ENCODE measurements at places on chromosomes 6 and 20.

DNA sequence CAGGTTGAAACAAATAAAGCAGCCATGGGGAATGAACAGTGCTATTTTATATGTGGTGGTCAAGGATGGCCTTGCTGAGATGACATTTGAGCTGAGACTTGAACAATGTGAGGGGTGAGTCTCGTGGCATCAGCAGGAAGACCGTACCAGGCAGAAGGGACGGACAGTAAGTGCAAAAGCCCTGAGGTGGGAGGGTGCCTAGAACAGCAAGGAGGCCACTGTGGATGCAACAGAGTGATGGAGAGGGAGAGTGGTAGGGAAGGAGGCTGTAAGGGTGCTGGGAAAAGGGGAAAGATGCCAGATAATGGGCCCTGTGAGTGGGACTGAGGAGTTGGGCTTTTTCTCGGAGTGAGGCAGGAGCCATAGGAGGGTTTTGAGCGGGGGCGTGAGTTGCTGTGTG lies 11.5 kb downstream of the KCNB1 start:
- DNase-seq: no peak

- no peak for DNase-seq
Measured at GRCh38 chr6:2264932-2265331, 19.5 kb upstream of the GMDS start.

DNA sequence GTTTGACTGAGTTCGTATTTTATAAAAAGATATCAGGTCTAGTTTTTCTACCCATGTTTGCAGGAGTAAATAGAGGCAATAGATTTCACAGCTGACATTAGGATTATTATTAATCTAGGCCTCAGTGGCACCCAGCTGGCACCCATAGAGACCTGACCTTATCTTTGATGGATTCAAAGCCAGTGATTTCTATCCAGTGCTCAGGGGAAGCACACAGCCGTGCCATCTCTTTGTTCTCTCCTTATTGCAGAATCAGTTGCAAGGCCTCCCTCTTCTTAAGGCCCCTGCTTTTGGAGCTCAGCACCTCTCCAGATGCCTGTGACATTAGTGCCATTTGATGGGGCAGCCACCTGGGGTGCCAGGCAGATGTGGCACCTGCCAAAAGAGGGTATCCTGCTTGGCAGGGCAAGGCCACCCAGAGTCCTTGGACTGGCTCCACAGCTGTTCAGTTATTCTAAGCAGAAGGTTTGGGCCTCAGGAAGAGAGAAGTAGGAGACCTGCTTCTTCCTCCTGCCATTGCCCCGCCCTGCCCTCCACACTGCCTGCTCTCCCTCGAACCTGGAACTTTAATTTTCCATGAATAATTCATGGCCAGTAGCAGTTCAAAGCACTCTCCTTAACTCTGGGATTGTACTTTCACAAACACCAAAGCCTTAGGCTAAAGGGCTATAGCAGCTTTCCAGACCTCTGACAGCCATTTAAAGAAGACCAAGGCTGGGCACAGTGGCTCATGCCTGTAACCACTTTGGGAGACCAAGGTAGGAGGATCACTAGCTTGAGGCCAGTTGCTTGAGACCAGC lies 206.3 kb downstream of the ZDHHC14 start:
- DNase-seq: no peak

DNA sequence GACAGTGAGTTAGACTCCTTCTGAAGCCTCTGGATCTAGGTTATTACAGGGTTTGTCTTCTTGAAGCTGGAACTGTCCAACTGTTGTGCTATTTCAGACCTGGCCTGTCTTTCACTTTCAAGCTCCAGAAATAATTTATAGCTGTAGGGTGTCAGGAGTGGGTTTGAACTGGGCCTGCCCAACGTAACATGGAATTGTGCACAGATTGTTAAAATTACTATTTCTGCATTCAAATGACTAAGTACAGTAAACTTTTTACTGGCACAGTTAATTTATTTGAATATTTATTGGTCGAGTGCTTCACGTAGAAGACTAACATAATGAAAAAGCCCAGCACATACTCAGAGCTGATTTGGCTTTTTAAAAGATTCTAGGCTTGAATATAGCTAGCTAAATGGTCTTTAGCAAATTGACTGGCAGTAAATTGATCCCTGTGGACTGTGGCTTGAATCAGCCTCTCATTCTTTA lies 74.3 kb downstream of the ARID1B start:
- no peak for DNase-seq

DNA sequence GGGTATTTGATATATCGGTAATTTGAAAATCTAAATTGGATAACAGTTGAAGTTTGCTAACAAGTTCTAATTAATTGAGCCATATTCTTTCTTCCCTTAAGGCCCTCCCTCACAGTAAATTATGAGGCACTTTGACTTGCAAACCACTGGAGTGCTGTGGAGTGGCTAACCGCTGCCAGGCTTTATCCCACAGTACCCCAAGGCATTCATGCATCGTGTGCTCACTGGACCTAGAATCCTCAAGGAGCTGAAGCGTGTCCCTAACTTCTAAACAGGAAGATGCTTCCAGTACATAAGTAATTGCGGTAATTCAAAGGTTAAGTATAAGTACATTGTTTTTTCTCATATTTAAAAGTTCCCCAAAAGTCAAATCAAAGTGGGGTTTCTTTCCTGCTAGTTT lies 499.9 kb downstream of the TFAP2A start:
- DNase-seq: no peak

DNA sequence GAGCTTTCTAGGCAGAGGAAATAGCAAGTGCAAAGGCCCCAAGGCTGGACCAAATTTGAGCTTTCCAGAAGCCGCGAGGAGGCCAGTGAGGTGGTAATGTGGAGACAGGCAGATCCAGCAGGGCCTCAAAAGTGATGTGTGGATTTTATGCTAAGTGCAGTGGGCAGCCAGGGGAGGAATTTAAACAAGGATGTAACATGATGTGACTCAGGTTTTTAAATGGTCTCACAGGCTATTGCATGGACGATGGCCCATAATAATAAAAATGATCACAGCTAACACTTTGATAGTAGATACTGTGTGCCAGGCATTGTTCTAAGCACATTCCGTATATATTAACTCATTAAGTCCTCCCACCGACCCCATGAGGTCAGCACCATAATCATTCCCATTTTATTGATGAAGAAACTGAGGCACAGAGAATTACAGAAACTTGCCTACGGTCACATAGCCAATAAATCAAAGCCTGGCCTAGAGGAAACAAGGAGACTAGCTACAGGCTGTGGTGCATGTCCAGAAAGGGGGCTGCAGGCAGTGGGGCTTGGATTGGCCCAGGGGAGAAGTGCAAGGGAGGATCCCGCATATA lies 18.0 kb upstream of the PREX1 start:
- no peak for DNase-seq

- DNase-seq: no peak
Measured at GRCh38 chr6:154301839-154302752, 54.5 kb downstream of the IPCEF1 start.

GRCh38 chr6:117270055-117270842 lies 4.9 kb downstream of the VGLL2 start:
- no peak for DNase-seq

DNA sequence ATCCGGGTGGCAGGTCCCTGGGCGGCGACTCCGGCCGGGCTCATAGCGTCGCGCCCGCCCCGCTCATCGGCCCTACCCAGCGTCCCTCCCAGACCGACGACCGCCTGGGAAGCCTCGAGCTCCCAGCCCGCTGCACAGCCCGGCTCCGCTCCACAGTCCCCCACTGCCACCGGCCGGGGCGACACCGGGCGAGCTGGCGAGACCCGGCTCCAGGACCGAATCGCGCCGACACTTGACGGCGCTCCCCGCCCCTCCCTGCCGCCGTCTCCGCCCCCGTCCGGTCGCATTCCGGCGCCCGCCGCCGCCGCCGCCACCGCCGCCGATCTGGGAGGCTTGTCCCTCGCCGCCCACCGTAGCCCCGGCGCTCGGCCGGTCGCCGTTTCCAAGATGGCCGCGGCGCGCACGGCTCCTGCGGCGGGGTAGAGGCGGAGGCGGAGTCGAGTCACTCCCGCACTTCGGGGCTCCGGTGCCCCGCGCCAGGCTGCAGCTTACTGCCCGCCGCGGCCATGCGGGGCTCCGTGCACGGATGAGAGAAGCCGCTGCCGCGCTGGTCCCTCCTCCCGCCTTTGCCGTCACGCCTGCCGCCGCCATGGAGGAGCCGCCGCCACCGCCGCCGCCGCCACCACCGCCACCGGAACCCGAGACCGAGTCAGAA lies at the start of gene MAP3K4:
Gene MAP3K4, plus strand, starts transcription at position 364 of the 655 bp plus-strand sequence. Its CDS starts 163 bp downstream, at position 527.
- DNase-seq: peak; percentile 64

- no peak for DNase-seq
Measured at GRCh38 chr6:11685481-11686093, 93.0 kb downstream of the ADTRP start.

- no peak for DNase-seq
Measured at GRCh38 chr6:123118811-123119210, 122.8 kb downstream of the CLVS2 start.

- DNase-seq: no peak
Measured at GRCh38 chr6:32064706-32065105, 26.5 kb downstream of the CYP21A2 start.

DNA sequence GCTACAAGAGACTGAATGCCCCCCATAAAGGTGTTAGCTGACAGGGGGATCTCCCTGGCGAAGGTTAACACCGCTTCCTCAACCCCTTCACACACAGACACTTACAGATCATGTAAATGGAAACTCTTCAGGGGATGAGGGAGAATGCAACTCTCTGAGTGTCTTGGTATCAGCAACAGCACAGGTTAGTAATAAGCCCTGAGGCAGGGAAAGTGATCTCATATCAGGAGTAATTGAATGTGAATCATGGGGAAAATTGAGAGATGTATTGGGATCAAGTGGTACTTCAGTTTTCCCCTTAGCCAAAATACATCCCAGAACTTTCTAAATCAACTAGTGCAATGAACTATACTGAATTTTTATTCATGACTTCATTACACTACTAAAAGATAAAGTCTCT lies 23.8 kb downstream of the OR2J3 start:
- DNase-seq: no peak

DNA sequence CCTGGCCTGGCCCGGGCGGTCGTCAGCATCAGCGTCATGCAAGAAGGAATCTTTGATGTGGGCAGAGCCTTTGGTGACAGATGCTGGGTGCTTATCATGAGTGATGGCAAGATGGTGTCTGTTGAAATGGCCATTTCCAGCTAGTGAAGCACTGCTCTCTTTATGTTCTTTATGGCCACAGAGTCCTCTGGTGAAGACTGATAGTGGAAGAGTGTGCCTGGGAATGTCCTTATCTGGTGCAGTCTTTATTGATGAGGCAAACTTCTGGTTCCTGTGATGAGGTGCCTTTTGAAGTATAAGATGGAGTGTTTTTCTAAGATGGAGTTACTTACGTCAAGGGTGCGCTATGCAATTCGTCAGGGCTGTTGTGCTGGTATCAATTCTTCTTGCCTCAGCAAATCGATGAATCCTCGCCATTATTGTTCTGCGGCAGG lies 22.6 kb upstream of the CCR6 start:
- no peak for DNase-seq

GRCh38 chr6:151617539-151617938 lies 123.7 kb downstream of the CCDC170 start:
- no peak for DNase-seq

DNA sequence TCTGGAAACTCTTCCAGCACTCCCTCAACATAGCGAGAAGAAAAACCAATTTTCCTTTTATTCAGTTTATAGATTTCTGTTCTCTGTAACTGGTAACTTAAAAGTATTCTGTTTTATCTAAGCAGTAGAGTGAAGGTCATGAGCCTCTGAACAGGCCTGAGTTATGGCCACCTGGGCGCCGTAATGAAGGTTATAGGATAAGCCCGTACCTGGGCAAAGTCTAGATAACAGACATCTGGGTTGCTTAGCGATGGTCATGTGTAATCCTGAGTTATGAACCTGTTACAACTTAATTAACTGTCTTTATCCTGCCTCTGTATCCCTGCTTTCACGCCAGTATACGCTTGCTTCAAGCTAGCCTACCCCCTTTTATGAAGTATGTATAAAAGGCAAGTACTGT lies 13.0 kb upstream of the FAM217A start:
- DNase-seq: no peak

- no peak for DNase-seq
Measured at GRCh38 chr6:4794140-4794707, 18.0 kb downstream of the CDYL start.

DNA sequence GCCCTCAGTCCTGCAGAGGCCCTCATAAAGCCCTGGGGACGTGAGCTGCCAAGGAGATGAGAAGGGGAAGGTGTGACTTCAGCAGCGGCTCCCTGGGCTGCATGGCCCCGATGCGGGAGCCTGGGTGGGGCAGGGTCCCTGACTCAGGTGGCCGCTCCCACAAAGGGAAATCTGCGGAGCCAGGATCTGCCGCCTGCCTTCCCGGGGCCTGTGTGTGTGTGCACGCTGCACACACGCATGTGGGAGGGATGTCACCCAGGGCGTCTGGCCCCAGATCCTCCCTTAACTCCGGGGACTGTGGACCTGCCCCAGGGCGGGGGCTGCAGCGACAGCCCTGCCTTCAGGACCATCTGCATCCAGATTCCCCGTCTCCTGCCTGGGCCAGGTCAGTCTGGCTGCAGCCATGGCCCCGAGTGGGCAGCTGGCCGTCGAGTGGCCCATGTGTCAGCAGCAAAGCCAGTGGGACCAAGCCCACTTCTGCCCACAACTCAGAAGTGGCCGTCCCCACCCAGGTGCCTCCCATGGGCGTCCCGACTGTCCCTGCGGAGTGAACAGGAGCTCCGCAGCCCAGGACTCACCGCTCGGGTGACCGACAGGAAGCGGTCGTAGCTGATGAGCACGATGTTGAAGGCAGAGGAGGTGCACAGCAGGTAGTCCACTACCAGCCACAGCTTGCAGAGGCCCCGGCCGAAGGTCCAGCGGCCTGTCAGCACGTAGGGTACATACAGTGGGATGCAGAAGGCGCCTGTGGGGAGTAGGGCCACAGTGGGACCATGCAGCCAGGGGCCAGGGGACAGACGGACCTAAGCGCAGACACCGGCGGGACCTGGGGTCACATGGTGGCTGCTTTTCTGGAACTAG lies 1.9 kb downstream of the HRH3 start:
- DNase-seq: no peak

GRCh38 chr20:38937978-38938473 lies 11.8 kb downstream of the FAM83D start:
- DNase-seq: no peak

All from stimulated activated CD4-positive, alpha-beta T cell treated with anti-CD3 and anti-CD28 coated beads, TNF-alpha, amount 100 ng/mL, for 48 hours (primary cell).